ENCODE measurements at places on chromosomes 2 and 18.
A peak's percentile ranks its signal among the peaks of the same experiment; 100 is the strongest.

- DNase-seq = peak; percentile 27
Measured at GRCh38 chr2:216606551-216607276, 26.5 kb upstream of the IGFBP2 start.

DNA sequence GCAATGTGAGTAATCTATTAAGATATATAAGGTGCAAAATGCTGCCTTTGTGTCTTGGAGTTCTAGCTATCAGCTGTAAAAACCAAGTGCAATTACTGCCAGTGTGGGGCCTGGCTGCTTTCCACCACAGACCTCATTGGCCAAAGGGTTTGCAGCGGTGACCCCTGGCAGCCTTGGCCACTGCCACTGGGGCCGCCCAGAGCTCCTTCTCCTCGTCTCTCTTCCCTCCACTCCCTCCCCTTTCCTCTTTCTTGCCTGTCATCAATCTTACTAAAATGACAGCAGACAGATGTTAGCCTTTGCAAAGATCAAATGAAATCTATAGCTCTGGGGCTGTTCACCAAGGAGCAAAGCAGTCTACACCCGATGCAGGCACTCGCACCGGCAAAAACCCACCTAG, 986.3 kb downstream of the BCL11A start:
- DNase-seq = no peak

DNA sequence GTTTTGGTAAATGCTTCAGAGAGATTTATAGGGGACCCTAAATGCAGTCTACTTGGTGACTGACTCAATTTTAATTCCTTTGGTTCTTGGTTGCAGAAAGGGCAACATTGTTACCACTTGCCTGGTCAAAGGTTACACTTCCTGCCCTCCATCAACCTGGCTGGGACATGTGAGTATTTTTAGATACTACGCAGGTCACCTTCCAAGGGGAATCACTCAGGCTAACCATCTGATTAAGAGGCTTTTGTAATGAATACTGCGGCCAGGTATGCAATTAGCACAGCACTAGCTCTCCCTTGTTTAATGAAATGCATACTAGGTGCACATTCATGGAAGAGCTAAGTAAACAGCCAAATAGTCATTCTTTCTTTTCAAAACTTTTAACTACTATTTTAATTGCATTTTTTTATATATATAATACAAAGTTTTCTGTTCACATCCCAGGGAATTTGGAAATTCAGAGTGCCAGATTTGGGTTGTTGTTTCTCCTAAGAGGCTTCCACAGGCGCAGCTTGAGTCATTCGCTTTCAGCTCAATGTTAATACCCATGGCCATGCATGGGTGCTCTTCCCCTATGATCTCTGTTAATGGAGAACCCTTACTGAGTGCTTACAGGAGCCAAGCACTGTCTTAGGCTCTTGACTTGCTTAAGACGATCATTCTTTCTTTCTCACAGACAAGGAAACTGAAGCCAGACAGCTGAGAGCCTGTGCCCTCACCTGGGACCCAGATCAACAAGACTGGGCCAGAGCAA, 152.2 kb downstream of the MTX2 start:
- DNase-seq = no peak

DNA sequence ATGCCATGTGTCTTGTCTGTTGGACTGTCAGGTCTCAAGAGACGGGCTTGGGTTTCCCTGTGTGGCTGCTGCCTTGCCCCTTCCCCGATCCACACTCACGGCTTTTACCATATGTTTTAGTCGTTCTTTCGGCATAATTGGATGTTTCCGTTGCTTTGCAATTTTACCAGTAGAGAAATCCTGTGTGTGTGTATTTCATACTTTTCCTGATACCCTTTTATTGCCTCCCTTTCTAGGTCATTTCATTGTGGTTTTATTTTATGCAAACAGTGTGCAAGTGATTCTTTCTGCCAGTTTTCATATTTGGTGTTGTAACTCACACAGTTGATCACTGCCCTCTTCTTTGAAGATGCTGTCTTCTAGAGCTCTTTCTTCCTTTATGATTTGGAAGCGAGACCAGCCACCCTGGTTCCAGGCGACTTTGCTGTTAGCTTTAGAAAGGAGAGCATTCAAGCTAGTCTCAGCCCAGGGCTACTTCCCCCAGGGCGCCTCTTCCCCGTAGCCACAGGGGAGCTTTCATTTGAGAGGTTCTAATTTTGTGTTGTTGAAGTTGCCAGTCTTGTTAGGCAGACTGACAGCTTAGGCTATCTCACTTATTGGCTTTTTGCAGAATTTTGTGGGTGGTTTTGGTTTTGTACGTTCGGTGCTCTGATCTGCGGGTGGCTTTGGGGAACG, 17.0 kb downstream of the SH3BP4 start:
- no peak for DNase-seq

- no peak for DNase-seq
Measured at GRCh38 chr2:236155406-236155805, 12.8 kb downstream of the GBX2 start.
